ENCODE measurements at places on chromosomes 12 and 14.

- no peak for DNase-seq
Observed at GRCh38 chr12:80937391-80938238, at the start of gene LIN7A. LIN7A (minus strand) TSS chr12:80937934; CDS start chr12:80937722, 212 bp downstream.

GRCh38 chr14:54597795-54598443 lies 31.0 kb downstream of the SAMD4A start:
- DNase-seq = no peak

GRCh38 chr12:31236998-31237637 lies 88.8 kb downstream of the SINHCAF start:
- no peak for DNase-seq

GRCh38 chr12:100199347-100200149 lies 1.1 kb upstream of the ACTR6 start:
- peak; percentile 38 for DNase-seq

DNA sequence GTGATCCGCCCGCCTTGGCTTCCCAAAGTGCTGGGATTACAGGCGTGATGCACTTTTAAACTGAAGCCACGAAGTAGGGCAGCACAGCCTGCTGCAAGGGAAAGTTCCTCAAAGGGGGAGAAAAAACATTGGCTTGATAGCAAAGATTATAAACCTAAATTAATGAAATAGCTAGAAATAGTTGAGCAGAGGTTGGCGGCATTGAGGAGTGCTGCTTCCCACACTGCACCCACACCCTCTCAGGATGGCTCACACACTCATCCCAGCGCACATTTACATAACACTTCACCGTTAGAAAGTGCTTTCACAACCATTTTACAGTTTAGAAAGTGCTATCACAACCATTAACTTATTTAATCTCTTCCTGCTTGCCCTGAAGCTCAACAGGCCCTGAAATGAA lies 44.4 kb upstream of the TCL1A start:
- DNase-seq = no peak

GRCh38 chr12:47931187-47931586 lies 26.4 kb upstream of the VDR start:
- DNase-seq = no peak

- no peak for DNase-seq
Observed at GRCh38 chr12:12229556-12230092, 37.2 kb downstream of the LRP6 start.

GRCh38 chr12:94157981-94158411 lies 9.6 kb downstream of the PLXNC1 start:
- no peak for DNase-seq

GRCh38 chr12:86015026-86015425 lies 140.9 kb downstream of the NTS start:
- DNase-seq = no peak

- DNase-seq = no peak
Observed at GRCh38 chr14:67167420-67168109, 21.7 kb upstream of the GARIN2 start.

DNA sequence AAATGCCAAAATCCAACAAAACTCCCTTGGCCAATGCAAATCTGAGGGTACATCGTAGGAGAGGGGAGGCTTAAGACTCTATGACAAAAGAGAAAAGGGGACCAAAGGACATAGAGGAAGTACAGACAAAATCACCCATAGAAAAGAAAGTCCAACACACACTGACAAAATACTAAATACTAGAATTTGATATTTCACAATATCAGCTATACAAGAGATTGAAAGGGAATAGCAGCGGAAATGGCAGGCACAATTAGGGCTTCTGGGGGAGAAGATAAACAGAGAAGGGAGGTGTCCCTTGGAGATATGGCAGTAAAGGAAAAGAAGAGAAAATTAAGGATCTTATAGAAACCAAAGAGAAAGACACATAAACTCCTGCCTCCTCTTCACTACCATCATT lies 29.0 kb downstream of the ATP2B1 start:
- DNase-seq = no peak

- no peak for DNase-seq
Observed at GRCh38 chr12:112096667-112097066, 11.9 kb downstream of the NAA25 start.

- DNase-seq = no peak
Observed at GRCh38 chr14:101469382-101470247, 91.7 kb upstream of the DIO3 start.

DNA sequence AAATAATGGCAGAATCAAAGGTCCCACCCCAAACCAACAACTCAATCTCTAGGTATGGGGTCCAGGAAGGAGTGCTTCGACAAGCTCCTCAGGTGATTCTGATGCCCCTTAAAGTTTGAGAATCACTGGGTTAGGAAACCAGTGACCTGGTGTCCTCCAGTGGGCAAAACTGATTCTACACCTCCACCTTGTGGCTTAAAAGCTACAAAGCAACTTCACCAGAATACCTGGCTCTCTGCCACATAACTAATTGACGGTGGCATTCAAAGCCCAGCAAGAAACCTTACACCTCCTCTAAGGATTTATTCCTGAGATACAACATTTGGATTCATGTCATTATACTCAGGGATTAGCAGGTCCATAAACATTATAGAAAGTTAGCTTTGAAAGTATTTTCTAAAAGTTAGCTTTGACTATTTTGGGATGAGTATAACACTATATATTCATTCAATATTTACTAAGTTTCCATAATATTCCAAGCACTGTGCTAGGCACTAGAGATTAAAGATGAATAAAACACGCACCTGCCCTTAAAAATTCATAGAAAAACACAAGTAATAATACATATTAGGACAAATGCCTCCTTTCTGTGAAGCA lies 45.4 kb downstream of the DCAF5 start:
- no peak for DNase-seq

DNA sequence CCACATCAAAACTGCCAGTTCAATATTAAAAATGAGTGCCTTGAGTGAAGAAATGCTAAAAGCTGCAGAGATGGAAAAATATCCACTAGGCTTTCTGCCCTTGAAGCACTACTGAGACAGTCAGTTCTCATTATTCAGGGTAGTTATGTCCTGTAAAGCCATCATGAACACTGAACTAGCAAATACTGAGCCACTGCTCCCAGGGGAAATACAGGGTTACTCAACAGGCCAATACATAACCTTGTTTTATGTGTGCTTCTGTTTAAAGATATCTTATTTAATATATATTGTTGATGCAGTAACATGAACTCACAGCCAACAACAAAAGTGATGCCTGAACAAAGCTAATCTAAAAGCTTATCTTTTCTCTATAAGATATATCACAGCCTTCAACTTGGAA lies 3.3 kb downstream of the RAD52 start:
- DNase-seq = no peak

- no peak for DNase-seq
Observed at GRCh38 chr14:30230719-30231118, 303.1 kb upstream of the PRKD1 start.

DNA sequence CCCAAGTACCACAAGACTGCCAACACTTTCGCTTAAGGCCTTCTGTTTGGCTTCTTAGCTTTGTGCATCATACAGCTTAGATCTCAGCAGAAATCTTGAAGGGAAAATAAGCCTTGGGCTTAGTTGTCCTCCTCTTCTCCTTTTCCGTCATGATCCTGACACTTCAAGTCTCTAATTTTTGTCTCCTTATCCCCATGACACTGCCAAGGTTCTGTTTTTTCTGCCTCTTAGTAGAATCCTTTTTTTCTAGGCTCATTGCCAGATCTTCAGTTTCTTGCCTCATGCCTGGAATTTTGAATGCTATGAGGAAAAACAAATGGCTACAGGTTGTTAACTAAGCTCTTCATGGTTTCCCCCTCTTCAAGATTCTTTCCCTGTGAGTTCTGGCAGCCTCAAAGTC lies 450.4 kb downstream of the LRFN5 start:
- DNase-seq = no peak

- DNase-seq = no peak
Observed at GRCh38 chr12:68962877-68963855, 30.2 kb upstream of the CPM start.

GRCh38 chr12:121424624-121424975 lies 24.7 kb downstream of the RNF34 start:
- DNase-seq = no peak

DNA sequence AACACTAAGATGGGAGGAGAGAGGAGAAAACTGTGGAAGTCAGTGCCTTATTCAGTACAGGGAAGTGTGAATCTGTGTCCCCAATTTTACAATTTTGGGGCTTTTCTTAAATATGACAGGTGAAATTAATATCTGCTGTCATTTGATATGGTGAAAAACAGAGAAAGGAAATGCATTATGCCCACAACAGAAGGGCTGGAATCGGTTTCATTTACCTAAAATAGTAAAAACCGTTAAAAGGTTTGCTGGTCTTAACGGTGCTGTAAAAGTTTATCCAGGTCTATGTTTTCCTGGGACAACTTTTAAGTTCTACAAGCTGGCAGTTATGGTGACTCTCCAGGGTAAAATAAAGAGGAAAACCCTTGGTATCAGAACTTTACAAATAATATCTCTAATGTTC lies 310.8 kb downstream of the FUT8 start:
- DNase-seq = no peak

GRCh38 chr12:44628180-44628579 lies 247.9 kb downstream of the NELL2 start:
- DNase-seq = no peak

- no peak for DNase-seq
Observed at GRCh38 chr12:46218322-46219095, 50.3 kb downstream of the SLC38A1 start.

GRCh38 chr14:54446161-54446693 lies 5.1 kb upstream of the CNIH1 start:
- no peak for DNase-seq

GRCh38 chr12:91663744-91664143 lies 481.1 kb upstream of the DCN start:
- DNase-seq = no peak

- no peak for DNase-seq
Observed at GRCh38 chr12:116406529-116406928, 129.0 kb upstream of the MED13L start.

- DNase-seq = no peak
Observed at GRCh38 chr12:106305376-106305775, 2.8 kb downstream of the TCP11L2 start.

DNA sequence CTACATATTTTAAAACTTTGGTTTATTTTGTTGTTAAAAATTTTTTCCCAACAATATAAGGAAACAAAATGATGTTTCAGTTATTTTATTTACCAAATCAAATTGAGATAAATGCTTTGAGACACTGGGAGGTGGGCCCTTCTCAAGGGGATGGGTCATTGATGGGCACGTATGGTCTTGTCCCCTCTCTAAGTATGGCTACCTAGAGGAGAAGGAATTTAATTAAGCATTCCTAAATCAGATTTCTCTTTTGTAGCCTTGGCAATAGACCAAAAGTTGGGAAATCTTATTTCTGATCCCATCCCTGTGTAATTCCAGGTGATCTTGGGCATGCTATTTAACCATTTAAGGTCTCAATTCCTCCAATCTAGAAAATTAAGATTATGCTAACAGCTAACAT lies 79.0 kb downstream of the SCN8A start:
- DNase-seq = no peak

- DNase-seq = no peak
Observed at GRCh38 chr14:38297681-38298080, 41.8 kb upstream of the CLEC14A start.

DNA sequence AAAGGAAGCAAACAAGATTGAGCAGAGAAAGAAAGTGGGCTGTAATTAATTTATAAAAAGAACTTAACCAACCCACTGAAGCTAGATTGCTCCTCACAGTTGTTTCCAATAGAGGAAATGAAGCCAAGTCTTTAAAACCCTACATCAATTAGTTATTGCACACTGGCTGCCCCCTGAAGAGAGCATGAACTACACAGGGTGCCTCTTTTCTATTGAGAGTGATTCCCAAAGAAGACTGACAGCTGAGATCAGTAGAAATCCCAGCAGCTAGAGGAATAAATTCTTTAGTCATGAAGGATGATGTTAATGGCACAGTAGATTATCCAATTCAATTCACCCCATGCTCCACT lies 8.6 kb upstream of the USP15 start:
- no peak for DNase-seq

- no peak for DNase-seq
Observed at GRCh38 chr14:76497550-76498462, 121.9 kb downstream of the ESRRB start.

DNA sequence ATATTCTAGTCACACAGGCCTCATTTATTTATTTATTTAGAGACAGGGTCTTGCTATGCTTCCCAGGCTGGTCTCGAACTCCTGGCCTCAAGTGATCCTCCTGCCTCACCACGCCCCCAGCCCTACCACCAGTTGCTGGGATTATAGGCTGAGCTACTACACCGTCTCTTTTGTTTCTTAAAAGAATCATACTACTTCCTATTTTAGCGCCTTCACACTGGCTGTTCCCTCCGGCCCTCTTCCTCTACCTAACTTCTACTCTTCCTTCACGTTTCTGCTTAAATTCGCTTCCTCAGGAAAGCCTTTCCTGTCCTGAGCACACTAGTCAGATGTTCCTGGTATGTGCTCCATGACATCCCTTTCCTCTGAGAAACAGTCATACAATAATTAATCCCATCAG lies 6.4 kb upstream of the MRPL42 start:
- DNase-seq = no peak

- DNase-seq = no peak
Observed at GRCh38 chr14:36424478-36425102, 95.4 kb downstream of the NKX2-1 start.

DNA sequence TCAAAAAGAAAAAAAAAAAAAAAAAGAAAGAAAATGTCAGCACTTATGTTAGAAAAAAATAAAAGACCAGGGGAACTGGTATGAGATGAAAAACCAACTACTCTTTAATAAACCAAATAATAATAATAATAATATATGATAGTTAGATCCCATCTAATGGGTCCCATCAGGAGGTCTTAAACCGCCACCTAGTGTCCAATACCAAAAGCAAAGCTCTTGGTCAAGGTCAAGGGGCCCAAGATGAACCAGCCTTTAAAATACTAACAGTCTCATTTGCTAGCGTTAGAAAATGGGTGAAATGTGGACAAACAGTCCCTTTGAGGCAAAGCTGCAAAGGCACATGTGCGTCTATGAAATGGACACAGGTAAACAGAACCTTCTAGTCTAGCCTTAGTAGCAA lies 12.3 kb downstream of the BRAP start:
- no peak for DNase-seq

DNA sequence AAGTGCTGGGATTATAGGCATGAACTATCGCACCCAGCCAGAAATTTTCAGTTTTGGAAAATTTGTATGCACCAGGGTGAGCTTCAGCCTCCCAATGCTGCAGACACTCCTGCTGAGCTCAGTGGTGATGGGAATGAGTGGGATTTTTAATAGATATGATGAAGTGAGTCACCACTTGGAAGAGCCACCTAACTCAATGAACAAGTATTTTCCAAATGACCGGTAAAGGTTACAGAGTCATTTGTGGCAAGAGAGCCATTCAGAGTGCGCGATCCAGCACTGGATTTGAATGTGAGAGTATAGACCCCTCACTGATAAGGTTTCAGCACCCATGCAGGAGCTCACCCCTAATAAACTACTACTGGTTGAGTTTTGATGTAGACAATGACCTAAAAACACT lies 100.7 kb downstream of the PPP2R5C start:
- no peak for DNase-seq

- DNase-seq = no peak
Observed at GRCh38 chr12:117367006-117367638, 5.7 kb upstream of the NOS1 start.

- DNase-seq = no peak
Observed at GRCh38 chr14:48690349-48690748, 895.8 kb downstream of the RPS29 start.

GRCh38 chr14:102008891-102009290 lies 44.5 kb downstream of the DYNC1H1 start:
- DNase-seq = no peak

Data from activated CD8-positive, alpha-beta memory T cell treated with anti-CD3 and anti-CD28 coated beads for 1 hour (primary cell).